ENCODE measurements at places on chromosomes 7 and 10.

- no peak for DNase-seq
These were observed 997 bp upstream of the LDB1 start for GRCh38 chr10:102120991-102121738.

DNA sequence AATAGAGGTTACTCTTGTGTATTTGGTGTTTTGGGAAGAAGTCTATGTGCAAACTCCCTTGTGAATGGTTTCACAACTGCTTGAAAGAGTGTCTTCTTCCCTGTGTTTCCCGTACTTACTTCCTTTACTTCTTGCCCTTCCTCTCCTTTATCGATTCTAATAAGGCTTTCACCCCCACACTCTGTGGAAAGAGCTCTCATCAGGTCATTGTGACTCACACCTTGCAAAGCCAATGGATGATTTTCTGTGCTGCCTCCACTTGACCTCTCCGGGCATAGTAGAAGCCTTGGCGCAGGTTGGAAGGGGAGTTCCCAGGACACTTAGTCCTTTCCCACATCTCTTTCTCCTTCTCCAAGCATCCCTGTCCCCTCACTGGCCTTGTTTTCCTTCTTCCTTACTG lies 6.2 kb upstream of the TSPAN15 start:
- no peak for DNase-seq

DNA sequence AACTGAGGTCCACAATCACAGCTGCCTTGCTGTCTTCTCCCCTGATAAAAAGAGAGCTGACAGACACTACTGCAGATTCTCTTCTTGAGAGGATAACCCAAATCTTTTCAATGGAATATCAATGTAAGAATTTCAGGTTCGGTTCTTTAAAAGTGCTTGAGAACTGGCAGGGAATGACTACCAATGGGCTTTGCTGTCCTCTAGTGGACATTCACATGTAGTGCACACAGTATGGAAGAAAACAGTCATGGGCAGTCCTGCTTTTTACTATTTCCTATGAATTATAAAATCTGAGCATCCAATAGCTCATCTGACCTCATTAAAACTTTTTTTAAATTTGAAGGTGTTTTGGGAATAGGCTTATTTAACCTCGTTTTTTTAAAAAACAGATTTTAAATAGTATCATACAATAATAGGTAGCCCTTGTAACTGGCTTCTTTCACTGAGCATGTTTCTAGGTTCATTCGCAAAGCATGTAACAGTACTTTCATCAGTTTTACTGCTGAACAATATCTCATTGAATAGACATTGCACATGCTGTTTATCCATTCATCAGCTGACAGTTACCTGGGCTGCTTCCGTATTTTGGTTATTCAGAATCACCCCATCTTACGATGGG lies 18.3 kb downstream of the FZD9 start:
- DNase-seq: peak; percentile 71

DNA sequence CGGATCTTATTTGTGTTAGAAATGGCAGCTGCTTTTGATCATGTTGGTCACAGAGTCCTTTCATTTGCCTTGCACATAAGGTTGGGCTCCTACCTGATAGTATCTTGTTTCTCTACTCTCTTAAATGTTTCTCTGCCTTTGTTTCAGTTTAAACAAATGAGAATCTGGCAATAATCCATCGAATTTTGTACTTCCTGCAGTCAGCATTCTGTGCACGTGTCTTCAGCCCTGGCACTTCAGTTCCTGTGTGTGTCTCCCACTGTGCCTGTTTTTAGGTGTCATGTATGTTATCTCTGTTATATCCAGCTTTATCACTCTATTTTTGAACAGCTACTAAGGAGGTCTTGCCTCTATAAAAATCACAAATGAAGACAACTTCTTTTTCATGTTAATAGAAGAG lies 28.4 kb upstream of the PTER start:
- no peak for DNase-seq

DNA sequence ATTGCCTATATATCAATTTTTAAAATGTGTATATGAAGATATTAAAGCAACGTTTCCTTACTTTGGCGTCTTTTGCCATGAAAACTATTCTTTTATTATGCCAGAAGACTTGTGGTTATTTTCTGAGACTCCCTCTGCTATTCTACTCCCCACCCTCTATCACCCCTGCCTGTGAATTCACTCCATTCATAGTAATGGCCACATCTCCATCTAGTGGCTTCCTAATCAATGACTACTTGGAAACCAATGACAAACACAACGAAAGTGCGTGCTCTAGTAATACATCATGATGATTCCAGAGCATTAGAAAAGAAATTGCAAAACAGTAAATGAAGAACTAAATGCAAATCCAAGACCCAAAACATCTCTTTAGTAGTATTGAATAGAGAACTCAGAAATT lies 186.7 kb upstream of the HGF start:
- no peak for DNase-seq

GRCh38 chr7:157570531-157571200 lies 233.9 kb downstream of the DNAJB6 start:
- no peak for DNase-seq

DNA sequence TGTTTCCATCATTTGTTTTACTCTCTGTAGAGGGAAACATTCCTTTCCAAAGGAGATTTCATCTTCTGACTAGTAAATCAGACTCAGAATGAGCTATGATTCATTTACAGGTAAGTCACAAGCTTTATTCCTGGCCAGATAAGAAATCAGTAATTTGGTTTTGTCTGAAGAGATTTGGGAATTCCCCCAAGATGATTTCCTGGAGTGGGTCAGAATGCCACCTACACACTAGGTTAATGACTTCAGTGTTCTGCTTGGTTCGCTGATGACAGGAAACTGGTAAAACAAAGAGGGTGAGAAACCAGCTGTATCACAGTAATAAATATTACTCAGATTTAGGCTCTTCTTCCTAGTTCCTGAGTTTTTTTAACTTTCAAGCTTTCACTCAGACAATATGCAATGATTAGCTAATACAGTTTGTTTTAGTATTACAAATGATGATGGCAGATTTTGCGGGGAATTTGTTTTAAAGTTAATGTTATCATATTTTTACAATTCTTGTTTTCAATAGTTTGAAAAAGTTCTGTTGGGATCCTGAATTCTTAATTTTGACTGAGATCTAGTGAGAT lies 8.3 kb upstream of the ASZ1 start:
- DNase-seq: no peak

GRCh38 chr7:30413864-30414263 lies 64.7 kb downstream of the NOD1 start:
- no peak for DNase-seq

GRCh38 chr7:121516821-121517220 lies 120.7 kb upstream of the FAM3C start:
- no peak for DNase-seq

DNA sequence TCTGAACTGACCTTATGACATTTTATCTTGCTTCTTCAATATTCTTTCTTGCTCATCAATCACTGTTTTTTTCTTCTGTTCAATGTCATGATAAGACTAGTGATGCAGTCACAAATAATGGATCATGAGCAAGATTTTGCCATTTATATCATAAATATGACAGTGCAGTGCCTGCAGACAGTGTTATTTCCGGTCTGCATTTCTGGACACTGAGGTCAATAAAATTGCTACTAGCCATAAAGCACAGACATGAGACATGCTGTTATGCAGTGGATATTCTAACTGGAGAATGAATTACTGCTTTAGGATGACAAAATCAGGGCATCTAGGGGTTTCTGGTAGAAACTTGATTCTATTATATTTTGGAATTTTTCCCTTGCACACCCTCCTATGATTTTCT lies 1509.7 kb upstream of the LRRTM3 start:
- DNase-seq: no peak

GRCh38 chr7:78769481-78770101 lies 683.9 kb downstream of the MAGI2 start:
- DNase-seq: no peak

- DNase-seq: no peak
These were observed 12.2 kb downstream of the AQP1 start for GRCh38 chr7:30923774-30924413.

- DNase-seq: no peak
These were observed 242.4 kb upstream of the PHF14 start for GRCh38 chr7:10731253-10731773.

DNA sequence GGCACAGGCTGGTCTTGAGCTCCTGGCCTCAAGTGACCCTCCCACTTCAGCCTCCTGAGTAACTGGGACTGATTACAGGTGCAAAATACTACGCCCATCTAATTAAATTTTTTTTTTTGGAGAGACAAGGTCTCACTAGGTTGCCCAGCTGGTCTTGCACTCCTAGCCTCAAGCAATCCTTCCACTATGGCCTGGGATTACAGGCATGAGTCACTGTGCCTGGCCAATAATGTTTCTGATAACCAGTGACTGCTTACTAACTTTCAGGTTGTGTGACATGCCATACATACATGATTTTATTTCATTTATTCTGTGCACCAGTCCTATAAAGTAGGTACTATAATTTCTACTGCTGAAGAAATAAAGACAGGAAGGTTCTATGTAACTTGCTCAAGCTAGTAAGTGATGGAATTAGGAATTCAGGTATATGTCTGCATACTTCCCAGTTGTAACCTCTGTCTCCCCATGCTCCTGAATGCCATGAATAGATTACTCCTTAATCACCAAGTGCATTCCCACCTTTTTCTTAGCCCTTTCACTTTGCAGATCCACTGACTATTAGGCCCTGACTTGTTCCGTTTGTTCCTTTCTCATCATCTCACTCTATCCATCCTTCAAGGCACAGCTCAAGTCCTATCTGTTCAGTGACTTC lies 28.1 kb downstream of the MCU start:
- no peak for DNase-seq

- no peak for DNase-seq
These were observed 13.0 kb upstream of the WIPI2 start for GRCh38 chr7:5177060-5177459.

DNA sequence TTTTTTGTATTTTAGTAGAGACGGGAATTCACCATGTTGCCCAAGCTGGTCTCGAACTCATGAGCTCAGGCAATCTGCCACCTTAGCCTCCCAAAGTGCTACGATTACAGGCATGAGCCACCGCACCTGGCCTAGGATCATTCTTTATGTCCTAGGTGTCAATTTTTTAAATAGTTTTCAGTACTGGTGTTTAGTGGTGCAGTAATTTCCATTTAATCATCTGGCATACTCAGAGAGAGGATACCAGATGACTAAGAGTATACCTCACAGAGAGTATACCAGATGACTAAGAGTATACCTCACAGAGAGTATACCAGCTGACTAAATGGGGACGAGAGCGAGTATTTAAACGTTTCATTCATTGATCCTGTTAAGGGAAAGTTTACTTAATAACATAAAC lies 37.3 kb upstream of the TMEM248 start:
- DNase-seq: no peak

DNA sequence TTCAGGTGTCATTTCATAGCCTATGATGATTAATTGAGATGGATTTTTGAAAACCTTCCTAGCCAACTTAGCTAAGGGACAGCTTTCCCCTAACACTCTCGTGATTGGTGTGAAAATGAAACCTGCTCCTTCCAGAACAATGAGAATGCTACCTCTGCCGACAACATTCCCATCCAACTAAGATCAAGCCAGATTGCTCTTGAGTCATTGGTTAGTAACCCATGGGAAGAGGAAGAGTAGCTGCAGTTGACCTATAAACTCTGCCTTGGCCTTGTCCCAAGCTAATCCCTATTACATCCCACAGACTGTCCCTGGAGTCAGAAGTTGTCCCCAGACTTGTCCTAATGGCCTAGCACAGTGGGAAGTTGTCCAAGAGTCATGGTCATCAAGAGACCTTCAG lies 80.5 kb upstream of the SVIL start:
- DNase-seq: no peak

DNA sequence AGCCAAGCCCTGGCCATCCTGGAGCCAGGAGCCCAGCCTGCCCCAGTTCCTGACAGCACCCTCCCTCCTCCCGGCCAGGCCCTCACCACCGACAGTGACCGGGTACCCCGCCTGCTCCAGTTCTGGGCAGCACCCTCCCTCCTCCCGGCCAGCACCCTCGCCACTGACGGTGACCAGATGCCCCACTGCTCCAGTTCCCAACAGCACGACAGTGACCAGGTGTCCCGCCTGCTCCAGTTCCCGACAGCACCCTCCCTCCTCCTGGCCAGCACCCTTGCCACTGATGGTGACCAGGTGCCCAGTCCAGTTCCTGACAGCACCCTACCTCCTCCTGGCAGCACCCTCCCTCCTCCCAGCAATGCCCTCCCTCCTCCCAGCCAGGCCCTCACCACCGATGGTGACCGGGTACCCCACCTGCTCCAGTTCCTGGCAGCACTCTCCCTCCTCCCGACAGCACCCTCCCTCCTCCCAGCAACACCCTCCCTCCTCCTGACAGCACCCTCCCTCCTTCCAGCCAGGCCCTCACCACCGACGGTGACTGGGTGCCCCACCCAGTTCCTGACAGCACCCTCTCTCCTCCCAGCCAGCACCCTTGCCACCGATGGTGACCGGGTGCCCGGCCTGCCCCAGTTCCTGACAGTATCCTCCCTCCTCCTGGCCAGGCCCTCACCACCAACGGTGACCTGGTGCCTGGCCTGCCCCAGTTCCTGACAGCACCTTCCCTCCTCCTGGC lies 40.3 kb downstream of the VIPR2 start:
- no peak for DNase-seq
